ENCODE measurements at places on chromosomes 7 and 10.

DNA sequence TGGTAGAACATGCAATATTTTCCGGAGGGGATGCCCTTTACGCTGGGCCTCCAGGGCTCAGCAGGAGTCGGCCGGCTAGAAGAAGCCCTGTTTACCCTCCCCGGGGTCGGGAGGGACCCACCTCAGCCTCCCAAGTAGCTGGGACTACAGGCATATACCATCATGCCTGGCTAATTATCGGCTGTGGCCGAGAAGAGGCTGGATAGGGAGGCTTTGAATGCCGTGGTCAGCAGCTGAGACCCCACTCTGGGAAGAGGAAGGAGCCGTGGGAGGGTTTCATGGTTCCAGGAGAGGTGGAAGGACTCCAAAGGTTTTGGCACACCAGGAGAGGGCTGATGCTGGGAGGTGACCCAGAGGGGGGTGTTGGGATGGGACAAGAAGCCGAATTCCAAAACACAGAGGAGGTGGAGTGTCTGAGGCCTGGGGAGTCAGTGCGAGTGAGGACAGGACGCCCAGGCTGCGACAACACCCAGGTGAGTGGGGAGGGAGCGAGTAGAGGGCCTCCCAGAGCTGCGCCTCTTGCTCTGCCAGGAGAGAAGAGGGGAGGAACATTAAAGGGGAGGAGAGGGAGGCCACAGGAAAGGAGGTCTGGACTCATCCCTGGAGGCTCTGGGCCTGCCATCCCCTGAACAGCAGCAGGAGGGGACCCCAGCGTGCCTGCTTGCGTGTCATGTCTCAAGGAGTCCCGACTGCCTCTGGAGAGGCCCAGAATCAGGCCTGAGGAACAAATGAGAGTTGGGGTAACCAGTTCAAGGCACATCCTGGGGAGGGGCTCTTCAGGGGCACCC, 19.6 kb downstream of the GRID2IP start:
- DNase-seq, result no peak

GRCh38 chr7:51021906-51022570, 239.3 kb upstream of the GRB10 start:
- DNase-seq, result no peak

DNA sequence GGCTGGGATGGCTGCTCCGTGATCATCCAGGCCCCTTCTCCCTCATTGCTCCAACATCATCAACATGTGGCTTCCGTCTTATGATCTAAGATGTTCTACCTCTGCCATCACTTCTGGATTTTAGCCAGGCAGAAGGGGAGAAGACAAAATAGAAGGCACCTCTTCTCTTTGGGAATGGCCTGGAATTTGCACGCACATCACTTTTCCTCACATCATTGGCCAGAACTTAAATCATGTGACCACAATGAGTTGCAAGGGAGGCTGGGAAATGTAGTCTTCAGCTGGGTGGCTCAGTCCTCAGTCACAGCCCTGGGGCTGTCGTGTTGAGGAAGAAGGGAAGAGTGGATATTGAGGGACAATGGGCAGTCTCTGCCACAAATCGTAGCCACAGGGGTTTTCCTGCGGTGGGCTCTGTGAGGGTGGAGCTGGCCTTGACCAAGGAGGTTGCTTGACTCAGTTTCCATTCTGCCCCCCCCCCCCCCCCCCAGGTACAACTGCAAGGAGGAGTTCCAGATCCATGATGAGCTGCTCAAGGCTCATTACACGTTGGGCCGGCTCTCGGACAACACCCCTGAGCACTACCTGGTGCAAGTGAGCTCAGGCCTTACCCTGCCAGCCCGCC, 50.3 kb downstream of the PALD1 start:
- DNase-seq, result peak; percentile 10

DNA sequence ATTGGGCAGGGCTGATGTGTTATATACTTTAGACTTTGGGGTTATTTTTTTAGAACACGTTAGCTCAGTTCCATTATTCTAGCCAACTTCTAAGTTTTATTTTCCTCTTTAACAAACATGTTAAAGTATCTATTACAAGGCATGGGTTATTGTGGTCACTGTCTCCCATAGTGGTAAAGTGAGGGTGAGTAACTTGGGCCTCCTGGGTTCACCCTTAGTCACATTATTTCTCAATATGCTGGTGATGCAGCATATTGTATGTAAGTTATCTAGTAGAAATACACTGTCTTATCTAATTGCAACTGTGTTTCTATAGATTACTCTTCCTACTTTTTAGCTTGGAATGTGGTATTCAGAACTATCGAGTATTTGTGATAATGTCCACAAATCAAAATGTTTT, 65.9 kb downstream of the BBS9 start:
- DNase-seq, result no peak

- no peak for DNase-seq
Measured at GRCh38 chr7:157628456-157628855, 291.7 kb downstream of the DNAJB6 start.

GRCh38 chr7:19295376-19295775, 150.2 kb upstream of the FERD3L start:
- DNase-seq, result no peak

DNA sequence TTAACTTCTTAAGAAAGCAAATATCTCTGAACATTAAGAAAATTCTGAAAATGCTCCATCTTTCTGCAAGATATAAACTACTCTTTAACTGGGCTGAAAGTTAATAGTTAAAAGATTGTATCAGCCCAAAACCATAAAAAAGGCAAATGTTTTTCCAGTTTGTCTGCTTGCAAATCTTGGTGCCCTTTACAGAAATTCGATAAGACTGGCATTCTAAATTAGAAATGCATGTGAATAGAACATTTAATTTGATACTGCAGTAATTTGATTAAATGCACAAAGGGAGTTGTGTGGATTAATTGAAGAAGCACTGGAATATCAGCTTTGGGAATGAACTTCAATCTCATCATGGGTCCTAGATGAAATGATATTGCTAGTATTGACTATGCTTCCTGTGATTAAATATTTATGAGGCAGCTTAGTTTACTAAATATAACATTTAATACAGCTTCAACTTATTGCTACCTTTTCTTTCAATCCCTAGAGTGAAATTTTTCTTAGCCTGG, 78.4 kb downstream of the IQUB start:
- no peak for DNase-seq

DNA sequence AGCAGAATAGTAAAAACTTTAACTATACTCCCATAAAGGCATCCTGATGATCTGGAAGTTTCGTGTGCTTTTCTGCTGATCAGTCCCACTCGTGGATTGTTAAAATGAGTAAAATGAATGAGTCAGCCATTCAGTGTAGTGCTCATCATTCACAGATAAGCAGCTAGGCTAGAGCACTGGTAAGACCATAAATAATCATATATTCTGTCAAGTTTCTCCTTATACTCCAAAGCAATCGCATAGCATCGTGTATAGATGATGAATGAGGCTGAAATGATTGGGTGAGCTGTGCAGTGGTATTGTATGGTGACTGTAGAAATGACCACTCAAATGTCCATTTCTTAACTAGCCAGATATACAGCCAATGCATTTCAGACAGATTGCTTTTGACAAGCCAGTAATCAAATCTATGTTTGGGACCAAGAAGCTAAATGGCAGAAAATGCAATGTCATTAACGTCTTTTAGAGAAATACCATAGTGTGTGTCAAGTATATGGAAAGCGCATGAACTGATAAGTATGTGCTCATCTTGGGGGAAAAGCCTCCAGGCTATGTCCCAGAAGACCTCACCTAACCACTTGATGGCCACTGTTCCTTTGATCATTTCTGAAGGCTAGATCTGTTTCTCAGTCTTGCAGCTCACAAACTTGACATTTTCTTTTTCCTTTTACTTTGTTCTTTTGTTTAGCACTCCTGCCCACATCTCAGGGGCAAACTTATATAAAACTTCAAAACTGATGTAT, 227.2 kb upstream of the FAM3C start:
- no peak for DNase-seq
